GM12864 (cell line): ENCODE measurements at places on chromosomes 2 and 18.

DNA sequence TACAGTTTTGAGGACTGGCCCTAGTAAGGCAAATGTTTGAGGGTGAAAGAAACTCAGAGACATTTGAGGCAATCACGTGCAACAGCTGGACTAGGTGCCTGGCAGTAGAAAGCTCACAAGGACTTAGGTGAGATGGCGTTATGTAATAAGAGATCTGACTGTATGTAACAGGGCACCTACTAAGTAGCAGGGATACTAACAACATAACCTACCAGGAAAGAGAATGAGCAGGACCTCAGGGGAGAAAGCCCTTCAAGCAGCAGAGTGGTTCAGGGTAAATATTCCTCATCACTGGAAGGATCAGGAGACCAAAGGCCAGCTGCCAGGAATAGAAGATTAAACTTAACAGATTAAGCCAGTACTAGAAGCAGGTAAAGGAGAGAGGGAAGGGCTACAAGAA lies 53.4 kb downstream of the ARHGAP15 start:
- no peak for DNase-seq

DNA sequence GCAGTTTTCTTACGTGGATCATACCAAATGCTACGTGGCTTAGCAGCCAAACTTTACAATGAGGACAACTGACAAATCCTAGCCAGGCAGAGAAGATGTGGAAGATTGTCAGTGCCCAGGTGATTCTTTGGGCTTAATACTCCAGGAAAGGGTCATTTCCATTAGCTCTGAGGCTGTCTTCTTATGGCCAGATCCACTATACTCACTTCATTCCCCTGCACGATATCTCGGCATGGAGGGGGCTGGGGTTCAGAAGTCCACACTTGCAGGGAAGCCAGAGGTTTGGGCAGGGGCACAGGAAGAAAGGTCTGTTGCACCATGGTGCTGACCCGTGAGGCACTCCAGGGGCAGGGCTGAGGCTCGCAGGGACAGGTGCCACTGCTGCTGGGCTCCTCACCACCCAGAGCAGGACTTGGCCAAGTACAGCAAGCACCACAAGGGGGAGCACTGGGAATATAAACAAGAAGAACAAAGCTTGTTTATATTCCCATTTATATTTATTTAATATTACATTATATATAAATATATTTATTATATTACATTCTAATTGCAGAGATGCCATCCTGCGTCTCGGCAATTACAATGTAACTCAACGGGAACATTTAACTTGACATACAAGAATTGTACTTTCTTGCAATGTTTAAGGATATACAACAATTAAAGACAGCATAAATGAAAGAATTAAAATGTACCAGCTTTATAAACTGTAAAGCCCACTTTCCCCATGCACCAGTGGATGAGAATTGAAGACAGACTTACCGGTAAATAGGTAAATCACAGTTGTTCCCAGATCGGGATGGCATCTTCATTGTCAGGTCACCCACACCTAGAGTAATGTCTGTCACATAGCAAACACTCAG lies 27.2 kb downstream of the CLUL1 start:
- peak; percentile 27 for DNase-seq

- no peak for DNase-seq
These were observed 786 bp downstream of the POLE4 start for GRCh38 chr2:74959106-74959751.

GRCh38 chr2:196171946-196172345 lies 568 bp upstream of the STK17B start:
- no peak for DNase-seq

DNA sequence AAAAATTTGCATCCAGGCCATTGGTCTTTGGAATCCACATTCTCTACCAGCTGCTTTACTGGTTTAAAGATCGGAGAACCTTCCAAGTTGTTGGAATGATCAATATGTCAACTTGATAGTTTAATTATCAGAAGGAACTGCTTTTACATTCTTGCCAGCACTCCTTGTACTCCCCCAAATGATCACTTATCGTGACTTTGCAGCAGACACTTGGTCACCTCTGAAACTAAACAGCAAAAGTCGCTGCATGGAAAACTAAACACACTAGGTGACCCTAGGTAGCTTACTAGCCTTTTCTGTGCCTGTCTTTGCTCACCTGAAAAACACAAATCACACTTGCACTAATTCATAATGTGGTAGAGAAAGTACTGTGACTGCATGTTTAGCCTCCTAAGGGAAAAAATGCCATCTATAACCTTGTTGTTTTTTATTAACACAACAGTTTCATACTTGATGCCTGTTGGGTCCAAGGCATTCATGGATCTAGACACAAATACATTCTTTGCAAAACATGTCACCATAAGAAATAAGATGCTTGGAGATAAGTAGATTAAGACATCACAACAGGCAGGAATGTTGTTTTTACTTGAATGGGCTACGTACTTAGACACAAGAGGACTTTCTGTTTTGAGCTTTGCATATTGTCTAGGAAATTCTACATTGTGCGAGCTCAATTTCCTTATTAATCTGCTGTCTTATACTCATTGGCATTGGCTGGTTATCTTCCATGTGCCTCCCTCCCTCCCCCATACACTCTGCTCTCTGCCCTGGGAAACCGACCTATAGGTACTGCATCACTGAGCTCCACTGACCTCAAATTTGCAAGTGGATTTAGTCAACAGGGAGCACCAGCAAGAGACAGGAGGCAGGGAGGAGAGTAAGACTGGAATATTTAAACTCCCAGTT lies 219.1 kb upstream of the STK17B start:
- no peak for DNase-seq

DNA sequence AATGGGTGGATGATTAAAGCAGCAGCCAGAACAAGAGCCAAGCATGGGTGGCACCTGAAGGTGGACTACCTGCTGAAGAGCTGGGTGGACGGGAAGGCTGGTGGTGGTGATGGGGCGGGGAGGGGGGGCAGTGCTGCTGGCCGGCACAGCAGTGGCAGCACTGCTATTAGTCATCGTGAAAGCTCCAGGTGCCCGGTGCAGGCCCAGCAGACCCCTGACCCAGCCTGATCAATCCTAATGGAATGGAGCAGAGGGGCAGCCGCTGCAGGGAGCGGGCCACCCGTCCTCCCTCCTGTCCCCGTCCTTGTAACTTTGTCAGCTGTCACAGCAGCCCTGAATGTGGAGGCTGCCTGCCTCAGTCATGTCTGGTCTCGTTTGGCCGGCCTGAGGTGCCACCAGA lies 174.9 kb downstream of the CELF4 start:
- DNase-seq, result no peak

DNA sequence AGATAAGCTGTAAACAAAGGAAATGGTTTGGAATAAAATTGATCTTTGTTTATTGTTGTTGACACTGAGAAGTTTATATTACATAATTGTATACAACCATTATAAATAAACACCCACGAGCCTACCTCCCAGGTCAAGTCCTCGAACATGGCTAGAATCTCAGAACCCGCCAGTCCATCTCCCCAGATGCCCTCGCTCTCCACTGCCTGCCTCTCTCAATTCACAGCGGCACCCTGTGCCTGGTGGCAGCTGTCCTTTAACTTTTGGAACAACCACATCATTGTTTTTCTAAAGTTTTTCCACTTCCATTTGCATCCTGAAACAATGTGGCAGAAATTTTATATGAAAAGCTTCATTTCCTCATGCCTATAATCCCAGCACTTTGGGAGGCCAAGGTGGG lies 52.2 kb upstream of the OTOS start:
- no peak for DNase-seq

DNA sequence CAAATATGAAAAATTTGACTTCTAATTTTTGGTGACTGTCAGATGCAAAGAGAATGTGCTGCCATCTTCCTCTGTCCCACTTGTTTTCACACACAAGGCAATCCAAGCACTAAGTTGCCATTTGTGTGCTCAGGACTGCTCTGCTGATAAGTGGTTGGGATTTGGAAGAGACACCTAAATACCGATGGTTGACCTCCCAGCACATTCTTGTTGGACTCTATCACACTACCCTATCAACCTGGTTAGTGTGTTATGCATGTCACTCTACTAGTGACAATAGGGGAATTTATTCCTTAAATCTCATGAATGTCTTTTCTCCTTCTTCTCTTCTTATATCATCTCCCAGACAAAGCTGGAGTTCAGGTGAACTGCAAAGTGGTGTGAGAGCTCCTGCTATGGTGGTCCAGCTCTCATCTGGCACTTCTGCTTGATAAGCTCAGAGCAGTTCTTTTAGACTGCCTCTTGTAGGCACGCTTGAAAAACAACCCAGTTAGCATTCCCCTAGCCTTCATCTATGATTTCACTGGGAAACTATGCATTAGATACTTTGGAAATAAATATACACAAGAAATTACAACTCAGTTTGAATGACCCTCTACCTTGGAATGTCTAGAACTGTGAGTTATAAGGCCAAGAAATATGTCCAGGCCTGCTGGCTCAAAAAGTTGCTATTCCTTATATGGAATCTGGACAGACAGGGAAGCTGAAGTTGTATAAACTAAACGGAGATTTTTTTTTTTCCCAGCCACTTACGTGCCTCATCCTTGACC lies 404.8 kb downstream of the MEIS1 start:
- DNase-seq, result no peak
